ENCODE measurements at places on chromosomes 5 and 9.
A peak's percentile ranks its signal among the peaks of the same experiment; 100 is the strongest.

- no peak for DNase-seq
Measured at GRCh38 chr9:114928136-114928535, 2.3 kb downstream of the TNFSF8 start.

GRCh38 chr9:98413084-98413483, 157.6 kb upstream of the TBC1D2 start:
- DNase-seq = no peak

GRCh38 chr5:39370555-39371366, 6.5 kb upstream of the C9 start:
- no peak for DNase-seq

DNA sequence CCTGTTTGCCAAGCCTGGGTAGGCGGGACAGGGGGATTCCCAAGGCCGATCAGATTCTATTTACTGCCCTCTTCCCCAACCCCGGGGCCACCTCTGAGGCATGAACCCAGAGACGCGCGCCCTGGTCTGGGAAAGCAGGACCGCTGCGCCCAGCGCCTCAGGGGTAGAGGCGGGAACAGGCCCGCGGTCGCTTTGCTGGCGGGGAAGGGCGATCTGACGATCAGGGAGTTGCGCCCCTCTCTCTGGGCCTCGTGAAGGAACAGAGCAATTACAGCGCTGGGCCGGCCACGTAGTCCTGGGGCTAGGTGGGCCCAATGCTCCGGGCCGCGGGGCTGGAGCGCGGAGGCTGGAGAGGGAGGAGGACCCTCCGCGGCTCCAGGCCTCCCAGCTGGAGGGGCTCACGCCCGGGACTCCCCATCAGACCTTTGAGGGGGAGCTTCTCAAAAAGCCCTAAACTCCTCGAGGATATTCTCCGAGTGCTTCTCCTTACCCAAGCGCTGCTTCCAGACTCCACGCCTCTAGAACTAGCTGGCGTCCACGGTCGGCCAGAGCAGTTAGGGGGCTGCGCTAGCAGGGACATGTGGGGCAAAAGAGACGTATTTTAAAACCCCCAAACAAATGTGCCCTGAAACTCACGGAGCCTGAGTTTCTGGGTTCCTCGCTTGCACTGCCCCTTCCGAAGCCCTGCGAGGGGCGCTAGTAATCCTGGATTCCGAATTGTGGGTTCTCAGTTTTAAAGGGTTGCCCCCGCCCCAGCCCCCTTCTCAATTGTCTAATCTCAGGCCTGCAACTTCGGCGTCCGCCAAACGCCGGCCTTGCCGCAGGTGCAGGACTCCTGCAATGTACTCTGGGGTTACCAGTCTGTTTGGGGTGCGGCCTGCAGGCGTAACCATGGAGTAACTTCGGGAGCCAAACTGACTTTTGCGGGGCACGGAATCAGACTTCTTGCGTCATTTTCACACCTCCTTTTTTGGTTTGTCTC, 57.6 kb downstream of the TMEM174 start:
- DNase-seq = no peak

DNA sequence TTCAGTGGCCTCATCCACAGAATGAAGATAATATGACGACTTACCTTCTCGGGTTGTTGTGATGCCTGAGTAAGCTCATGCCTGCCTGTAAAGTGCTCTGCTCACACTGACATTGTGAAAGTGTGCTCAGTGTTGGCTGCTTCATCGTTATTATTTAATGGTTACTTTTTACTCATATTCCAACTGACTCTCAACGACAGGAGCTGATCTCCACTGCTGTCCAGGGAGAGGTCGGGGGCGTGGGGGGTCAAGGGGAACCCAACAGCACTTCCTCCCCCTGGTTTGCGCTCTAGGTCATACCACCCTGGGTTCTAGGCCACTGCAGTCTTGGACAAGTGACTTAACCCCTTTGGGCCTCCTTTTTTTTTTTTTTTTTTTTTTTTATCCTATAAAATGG, 52.9 kb upstream of the ANGPTL2 start:
- DNase-seq = no peak

GRCh38 chr5:168110384-168110783, 181.1 kb upstream of the WWC1 start:
- no peak for DNase-seq

DNA sequence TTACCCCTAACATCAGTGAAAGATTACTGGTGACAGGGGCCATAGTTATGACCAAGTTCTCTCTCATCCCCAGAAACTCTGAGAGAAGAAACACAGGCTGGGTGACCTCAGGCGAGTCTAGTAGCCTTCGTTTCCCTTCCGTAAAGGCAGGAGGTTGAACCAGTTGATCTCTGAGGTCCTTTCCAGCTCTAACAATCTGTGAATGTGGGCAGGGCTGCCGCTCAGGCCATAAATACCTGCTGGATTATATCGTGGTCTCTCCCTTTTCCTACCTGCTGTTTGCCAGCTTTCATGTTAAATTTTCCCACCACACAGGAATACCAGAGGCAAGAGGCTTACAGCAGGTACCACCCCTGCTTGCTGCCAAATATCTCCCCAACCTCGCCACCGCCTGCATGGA, 357.5 kb downstream of the SH3GL2 start:
- no peak for DNase-seq

DNA sequence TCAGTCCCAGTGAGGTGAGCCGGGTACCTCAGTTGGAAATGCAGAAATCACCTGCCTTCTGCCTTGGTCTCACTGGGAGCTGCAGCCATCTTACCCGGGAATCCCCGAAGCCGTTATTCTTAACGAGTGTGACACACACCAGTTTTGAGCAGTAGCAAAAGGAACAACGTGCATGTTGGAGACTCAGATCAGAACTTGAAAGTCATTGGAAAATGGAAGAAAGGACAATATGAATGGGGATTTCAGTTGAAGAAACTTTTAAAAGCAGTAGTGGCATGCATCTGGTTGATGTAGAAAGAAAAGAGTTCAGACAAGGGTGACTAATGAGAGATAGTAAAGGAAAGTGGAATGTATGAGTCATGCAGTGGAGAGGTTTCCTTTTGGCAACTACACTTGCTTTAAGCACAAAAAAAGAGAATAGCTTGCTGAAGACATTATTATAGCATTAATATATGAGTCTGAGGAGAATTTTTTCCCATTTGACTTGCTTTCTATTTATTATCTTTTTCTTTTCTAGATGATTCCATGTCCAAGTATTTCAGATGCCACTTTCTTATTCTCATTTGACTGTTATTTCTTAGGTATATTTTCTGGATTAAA, 44.4 kb upstream of the ANKDD1B start:
- DNase-seq = peak; percentile 24

DNA sequence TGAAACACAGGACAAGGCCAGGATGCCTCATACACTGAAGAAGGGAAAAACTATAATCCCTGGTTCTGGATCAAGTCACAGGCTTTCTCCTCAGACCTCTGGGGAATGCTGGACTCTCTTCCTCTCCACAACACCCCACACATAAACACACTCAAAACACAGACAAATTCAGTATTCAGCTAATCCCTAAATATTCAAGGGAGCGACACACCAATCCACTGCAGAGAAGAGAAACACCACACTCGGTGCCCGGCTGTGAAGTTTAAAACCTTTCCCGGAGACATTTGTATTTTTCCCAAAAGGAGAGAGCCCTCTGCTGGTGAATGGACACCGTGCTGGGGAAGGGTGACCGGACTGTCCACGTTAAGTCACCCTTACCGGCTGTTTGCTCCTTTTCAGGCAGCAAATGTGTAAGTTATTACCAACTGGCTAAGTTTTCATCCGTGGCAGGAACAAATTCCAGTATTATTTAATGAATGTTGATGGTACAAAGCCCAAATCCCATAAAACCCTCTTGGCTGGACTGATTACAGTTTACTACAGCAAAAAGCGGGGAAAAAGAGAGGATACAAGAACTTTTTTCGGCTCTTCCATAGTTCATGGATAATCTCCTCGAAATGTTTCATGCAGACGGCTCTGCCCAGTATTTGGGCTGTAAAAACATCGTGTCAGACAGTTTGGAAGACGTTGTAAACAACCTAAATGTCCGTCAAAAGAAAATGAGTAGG, 130.9 kb upstream of the SLC30A5 start:
- DNase-seq = no peak

GRCh38 chr5:3107156-3107611, 355.7 kb upstream of the IRX2 start:
- DNase-seq = no peak

GRCh38 chr9:76090909-76091308, 200.4 kb downstream of the PCSK5 start:
- DNase-seq = no peak

GRCh38 chr5:107017616-107018015, 653.1 kb downstream of the EFNA5 start:
- no peak for DNase-seq

DNA sequence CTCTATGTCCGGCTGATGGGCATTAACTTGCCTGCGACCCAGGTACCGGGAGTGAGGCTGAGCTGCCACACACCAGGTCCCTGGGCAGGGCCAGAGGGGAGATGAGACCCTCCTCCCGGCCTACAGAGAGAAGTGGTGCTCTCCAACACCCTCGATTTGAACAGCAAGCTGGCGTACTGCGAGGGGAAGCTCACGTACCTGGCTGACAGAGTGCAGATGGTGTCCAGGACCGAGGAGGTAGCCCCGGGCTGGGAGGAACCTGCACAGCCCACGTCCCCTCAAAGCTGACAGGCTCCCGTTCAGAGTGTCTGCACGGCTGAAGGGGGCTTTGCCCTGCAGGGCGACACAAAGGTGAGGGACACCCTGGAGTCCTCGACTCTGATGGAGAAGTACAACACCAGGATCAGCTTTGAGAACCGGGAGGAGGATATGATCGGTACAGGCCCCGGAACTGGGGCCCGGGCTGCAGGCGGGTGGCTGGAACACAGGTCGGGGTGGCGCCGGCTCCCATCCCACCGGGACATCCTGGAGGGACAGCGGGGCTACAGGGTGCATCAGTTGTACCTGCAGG, 1.0 kb upstream of the RABL6 start:
- no peak for DNase-seq
